ENCODE measurements at places on chromosomes 1 and 21.

DNA sequence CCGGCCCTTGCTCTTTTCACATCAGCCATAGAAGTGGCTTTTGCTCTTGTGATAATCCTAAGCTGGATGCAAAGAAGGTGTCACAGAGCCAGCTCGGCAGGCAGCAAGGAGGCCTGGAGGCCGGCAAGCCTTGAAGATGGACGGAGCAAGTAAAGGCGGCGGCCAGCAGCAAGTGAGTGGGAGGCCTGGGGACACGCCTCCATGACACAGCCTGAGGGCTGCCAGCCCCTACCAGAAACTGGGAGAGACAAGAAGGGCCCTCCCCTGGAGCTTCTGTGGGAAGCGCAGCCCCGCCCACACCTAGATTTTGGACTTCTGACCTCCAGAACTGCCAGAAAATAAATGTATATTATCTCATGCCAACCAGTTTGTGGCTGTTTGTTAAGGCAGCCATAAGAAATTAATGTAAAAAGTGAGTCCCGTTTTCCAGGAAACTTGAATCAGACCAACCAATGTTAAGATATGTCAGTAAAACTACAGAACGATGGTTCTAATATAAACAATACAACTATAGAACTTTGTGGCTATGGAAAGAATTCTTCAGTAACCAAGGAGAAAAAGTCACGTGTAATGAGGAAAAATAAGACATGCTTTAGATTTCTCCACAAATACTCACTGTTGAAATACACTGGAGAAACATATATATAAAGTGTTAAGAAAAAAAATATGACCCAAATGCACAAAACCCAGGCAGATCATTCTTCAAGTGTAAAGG lies 49.9 kb downstream of the BACE2 start:
- peak; percentile 83 for DNase-seq

DNA sequence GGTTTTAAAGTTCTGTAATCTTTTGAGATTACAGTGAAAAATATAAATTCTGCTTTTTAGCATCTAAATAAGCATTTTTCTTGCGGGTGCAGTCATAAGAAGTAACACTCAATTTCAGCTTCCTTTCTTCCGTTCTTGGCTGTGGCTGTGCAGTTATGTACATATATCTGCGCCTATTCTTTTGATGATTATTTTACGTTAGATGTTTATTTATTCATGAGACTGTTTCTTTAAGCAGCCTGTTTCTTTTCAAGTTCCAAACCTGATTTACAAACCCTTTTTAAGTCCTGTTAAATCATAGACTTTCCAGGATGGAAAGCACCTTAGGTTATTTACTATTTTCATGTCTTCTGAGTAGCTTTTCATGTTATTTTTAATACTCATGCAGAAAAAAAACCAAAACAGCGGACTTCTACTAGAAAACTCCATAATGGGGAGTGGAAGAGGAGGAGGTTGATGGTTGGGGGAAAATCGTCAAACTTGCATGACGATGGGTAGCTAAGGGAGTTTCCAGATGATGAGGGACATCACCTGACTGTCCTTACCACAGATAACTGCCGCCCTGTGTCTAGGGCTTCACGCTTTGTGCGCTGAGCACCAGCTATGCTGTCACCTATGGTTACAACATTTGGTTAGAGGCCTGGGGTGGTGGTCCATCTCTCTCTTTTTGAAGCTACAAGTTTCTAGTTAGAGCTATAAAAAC lies 2.6 kb downstream of the PRDM2 start:
- no peak for DNase-seq

- no peak for DNase-seq
These were observed 288.0 kb downstream of the BACH1 start for GRCh38 chr21:29586696-29587095.

DNA sequence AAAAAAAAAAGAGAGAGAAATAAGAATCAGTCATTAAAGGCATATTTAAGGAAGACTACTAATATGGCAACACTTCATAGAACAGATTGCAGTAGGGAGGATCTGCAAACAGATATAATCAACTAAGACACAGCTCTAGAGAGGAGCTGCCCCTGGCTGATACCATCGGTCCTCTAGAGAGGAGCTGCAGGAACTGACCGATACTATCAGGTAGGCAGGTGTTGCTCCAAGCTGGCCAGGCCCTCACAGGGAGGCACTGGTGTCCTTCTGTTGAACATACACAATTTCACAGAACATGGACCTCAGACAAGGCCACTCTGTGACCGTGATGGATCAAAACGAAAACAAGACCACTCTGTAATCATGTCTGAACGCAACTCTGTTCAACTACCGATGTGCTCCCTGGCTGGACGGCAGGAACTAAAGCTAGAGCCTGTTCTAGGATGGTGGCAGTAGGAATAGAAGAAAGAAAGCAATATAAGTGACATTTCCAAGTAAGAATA lies 15.5 kb downstream of the SMYD3 start:
- DNase-seq: no peak

GRCh38 chr1:51693419-51694155 lies 76.7 kb downstream of the OSBPL9 start:
- no peak for DNase-seq
